ENCODE measurements at places on chromosomes 4 and X. TPM values are rescaled to one million over a fixed set of nuclear protein-coding genes. Genes with fewer than 3 reads are reported as not detected.

The MAGEA1 gene
- total RNA-seq: not detected

The VEGFD gene
- 0.19 TPM for total RNA-seq

The GLUD2 gene
- 0.26 TPM for total RNA-seq

The COL25A1 gene
- total RNA-seq: 4.5 TPM

The FGB gene
- not detected for total RNA-seq

The SRPK3 gene
- total RNA-seq: not detected

The ETDA gene
- not detected for total RNA-seq

The CLNK gene
- not detected for total RNA-seq

The GNPDA2 gene
- 4.8 TPM for total RNA-seq

The APBB2 gene
- 64.0 TPM for total RNA-seq

The ZRSR2 gene
- 7.6 TPM for total RNA-seq

The SOX3 gene
- total RNA-seq: 38.9 TPM

The PNMA3 gene
- 7.8 TPM for total RNA-seq

The HTR2C gene
- 2.0 TPM for total RNA-seq

The ABLIM2 gene
- 3.0 TPM for total RNA-seq

The TXK gene
- not detected for total RNA-seq

The PCYT1B gene
- 30.8 TPM for total RNA-seq

The AVPR2 gene
- not detected for total RNA-seq

The FTHL17 gene
- total RNA-seq: not detected

The AREG gene
- total RNA-seq: not detected

The ZNF185 gene
- total RNA-seq: 15.4 TPM

The HERC6 gene
- total RNA-seq: 4.4 TPM

The SULT1B1 gene
- total RNA-seq: not detected

The VCX2 gene
- total RNA-seq: not detected

The USP17L11 gene
- total RNA-seq: not detected

The GABRG1 gene
- 0.36 TPM for total RNA-seq

The HPSE gene
- total RNA-seq: 5.0 TPM

The DIPK2B gene
- total RNA-seq: not detected

The SPARCL1 gene
- total RNA-seq: 0.78 TPM

The AKAP14 gene
- total RNA-seq: 1.3 TPM

The TBC1D19 gene
- 3.5 TPM for total RNA-seq

The PPAT gene
- total RNA-seq: 104 TPM
